ENCODE measurements at places on chromosomes 7 and 10.
A peak's percentile ranks its signal among the peaks of the same experiment; 100 is the strongest.

DNA sequence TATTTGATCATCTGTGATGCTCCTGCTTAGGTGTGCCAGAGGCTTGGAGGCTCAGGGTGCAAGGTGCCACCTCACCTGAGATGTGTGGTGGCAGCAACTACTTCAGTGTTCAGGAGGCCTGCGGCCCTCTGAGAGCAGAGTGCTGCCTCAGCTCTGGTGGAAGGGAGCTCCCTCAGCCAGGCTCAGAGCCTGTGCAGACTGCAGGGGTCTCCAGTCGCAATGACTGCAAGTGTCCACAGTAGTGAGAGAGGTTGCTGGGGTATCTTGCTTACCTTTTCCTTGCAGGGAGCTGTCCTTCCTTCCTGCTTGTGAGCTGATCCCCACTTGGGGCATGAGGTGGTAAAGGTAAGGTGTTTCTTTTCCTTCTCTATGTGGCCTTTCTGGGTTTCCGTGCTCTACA, 131.0 kb upstream of the GAD2 start:
- no peak for DNase-seq

DNA sequence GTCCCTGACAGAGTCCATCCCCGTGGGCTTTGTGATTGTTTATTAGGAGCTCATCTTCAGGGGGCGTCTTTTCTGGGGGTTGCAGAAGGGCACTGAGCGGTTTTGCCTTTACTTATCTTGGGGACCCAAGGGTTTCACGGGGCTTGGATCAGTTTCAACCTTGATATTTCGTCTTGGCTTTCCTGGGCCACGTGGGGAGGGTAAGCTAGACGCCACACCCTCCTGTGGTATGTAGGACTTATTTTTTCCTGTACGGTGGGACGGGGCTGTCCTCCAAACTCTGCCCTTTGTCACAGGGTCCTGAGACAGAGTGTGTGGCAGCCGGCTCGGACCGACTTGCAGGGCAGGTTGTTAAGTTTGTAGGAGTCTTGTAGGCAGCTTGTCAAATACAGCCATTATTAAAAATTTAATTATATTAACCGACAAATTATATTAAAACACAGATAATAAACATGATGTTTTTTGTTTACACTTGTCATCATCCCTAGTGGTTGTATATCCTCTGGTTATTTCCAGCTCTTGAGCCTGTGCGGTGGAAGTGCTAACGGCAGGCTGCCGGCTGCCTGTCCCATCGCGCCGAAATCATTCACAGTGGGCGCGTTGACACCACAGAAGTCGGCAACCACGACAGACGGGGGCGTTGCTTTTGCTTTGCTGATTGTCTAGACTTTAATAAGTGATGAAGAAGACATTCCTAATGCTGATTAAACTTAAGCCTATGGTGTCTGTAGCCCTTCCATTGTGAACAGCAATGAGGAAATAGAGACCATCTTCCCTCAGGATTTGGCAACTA, 193.2 kb downstream of the DNAJB6 start:
- no peak for DNase-seq

DNA sequence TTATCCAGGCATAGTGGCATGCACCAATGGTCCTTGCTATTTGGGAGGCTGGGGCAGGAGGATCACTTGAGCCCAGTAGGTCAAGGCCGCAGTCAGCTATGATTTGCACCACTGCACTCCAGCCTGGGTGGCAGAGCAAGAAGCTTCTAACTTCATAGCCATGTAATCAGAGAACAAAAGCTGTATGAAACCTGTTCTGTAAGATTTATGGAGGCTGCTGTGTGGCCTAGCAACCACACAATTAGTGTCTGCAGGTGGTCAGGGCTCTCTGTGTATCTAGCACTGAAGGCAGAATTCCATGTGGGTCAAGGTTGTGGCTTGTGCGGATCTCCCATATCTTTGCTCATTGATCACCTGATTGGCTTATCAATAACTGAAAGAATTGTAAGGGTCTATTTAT, 221.5 kb upstream of the FOXK1 start:
- no peak for DNase-seq

DNA sequence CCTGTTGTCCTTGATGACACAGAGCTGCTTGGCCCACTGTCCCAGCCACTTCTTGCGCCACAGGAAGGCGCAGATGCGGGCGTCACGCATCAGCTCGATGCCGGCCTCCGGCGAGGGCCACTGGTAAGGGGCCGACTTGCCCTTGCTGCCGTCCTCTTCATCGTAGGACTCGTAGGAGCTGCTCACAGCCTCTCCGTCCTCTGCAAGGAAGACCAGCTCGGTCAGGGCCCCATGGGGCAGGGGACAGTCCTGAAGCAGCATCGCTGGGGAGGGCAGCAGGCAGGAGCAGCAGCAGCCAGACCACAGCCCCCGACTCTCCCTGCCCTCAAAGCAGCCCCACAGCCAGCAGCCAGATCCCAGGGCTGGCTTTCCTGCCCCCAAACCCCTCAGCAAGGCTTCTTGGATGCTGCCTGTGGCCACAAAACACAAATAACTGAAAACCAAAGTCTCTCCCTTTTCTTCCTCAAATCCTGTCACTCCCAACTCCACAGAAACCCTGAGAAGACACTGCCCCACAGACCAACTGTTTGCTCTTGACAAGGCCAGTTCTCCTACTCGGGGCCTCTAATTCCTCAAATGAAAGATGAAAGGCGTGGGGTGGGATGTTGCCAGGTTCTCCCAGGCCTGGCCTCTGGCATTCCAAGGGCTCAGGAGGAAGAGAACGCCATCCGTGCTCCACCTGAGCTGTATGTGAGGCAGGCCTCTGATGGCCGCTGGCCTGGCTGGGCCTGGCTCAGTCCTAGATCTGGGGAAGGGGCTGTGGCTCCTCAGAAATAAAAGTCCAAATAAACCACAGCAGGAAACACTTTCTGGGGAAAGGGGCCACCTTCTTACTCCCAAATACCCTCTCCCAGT, 76.7 kb downstream of the VWA2 start:
- no peak for DNase-seq

DNA sequence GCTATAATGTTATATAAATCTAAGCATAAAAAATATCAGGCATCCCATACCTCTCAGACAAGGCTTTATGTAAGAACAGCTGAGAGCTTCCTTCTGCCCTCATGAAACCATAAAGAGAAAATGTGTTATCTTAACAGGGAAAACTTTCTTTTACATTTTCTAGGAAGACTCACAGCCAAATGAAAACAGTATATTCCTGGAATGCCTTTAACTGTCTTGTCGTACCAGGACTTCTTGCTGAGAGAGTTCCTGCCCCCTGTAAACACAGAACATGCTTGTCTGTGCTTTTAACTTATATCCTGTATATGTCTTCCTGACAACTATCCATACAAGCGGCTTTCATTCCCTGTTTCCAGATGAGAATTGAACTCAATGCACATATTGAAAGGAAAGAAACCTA, 64.8 kb upstream of the AHR start:
- DNase-seq: no peak

DNA sequence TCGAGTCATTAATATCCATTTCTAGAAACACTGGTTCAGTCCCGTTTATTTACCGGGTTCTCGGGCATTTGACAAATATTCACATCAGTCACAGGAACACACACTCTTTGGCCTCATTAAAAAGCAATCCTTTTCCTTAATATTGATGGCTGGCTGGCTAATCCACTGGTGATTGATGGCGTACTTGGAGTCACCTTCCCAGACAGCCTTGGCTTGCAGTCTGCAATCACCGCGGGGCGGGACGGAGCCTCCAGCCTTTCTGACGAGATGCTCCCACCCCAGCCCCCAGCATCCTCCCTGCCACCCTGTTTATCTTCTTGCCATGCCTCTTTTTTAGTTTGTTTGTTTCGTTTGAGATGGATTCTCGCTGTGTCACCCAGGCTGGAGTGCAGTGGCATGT, 36.6 kb downstream of the SRRM3 start:
- DNase-seq: no peak

GRCh38 chr10:118047157-118047719, 497 bp upstream of the RAB11FIP2 start:
- DNase-seq: no peak

DNA sequence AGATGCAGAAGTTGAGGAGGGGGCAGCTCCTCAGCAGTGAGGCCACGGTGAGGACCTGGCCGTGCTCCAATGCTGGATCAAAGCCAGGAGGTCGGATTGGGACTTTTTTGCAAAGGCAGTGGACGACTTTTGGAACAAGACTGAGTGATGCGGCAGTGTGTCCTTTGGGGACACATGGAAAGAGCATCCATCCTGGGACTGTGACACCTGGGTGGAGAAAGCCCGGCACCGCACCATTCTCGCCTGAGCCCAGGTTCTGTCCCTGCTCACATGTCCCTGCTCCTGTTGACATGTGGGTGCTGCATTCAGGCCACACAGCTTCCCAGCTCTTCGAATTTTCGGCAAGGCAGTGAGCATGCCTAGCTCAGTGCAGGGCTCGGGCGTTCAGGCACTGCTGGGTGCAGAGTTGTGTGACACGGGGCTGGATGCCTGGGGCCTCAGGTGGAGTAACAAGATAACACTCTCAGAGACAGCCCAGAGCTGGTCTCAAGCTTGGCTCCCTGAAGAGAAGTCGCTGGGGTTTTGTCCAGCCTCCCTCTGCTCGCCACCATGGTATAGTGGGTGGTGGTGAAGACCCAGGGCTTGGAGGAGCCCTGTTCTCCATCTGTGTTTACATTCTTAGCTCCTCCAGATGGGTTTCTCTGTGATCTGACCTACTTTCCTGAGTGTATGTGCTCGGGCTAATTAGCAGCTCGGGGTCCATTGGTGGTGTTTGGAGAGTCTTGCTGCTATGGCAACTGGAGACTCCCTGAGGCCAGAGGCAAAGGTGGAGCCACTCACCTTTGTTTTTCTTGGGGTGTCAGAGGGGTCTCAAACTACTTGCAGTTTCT, 111.7 kb upstream of the BTBD16 start:
- DNase-seq: no peak

DNA sequence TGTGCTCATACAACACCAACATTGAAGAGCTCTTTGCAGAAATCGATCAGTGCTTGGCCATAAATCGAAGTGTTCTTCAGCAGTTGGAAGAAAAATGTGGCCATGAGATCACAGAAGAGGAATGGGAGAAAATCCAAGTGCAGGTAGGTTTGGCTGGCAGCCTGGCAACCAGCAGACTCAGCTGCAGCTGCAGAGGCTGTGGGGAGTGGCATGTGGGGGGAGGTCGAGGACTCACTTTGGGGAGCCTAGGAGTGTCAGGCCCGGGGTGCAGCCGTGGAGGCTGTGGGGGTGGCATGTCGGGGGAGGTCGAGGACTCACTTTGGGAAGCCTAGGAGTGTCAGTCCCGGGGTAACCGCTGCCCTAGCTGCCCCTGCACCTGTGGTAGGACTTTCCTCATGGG, 35.1 kb downstream of the RNF32 start:
- DNase-seq: no peak

DNA sequence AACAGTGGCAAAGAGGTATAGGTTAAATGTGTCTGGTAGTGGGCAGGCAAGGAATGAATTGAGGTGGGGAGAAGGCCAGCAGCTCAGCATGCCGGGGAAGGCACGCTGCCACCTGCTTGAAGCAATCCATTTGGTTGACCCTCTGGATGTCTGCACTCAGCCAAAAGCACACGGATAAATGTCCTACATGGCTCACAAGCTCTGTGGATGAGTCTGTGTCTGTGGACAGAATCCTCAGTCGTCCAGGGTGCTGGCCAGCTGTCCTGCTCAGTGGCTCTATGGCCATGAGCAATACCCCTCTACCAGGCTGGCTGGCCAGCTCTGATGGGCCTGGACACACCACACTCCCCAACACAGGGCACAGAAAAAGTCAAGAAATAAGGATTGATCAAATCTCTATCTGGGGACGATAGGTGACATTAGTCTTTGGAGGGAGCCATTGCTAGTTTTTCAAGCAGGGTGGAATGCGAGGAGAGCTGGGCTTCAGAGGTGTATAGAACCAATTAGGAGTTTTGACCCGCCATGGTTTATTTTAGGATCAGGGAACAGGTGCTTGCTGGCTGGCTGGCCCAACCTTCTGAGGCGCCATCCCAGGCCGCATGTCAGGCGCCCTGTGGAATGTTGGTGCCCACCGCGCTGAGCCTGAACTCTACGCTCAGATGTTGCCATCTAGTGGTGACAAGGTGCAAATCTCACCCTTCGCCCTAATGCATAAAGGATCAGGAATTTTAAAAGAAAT, 493.4 kb downstream of the TNS3 start:
- peak; percentile 72 for DNase-seq

Data from fibroblast of skin of right biceps (primary cell).